PC-9 (cell line): ENCODE measurements at places on chromosomes 2 and 18. TPM values are rescaled to one million over a fixed set of nuclear protein-coding genes. Genes with fewer than 3 reads are reported as not detected.
A peak's percentile ranks its signal among the peaks of the same experiment; 100 is the strongest.

- DNase-seq, result peak; percentile 26
Measured at GRCh38 chr2:221958224-221958623, 340.6 kb downstream of the PAX3 start.

GRCh38 chr2:152646775-152647174 is 70.5 kb downstream of the PRPF40A start:
- peak; percentile 6 for DNase-seq

GRCh38 chr18:32401621-32402020 is 69.1 kb downstream of the GAREM1 start:
- no peak for DNase-seq

Gene LAMA3
- 44.4 and 54.7 TPM in 2 replicates for total RNA-seq

Gene HNRNPA3
- 245 and 290 TPM in 2 replicates for total RNA-seq

Gene GCFC2
- total RNA-seq, result 15.7 and 20.0 TPM in 2 replicates

Gene UGT1A5
- total RNA-seq, result 71.3 and 91.2 TPM in 2 replicates

Gene IL36A
- not detected in 2 replicates for total RNA-seq

Gene GPR55
- not detected in 2 replicates for total RNA-seq
